Activated gamma-delta T cell (primary cell): ENCODE measurements at places on chromosomes 1 and 21.

DNA sequence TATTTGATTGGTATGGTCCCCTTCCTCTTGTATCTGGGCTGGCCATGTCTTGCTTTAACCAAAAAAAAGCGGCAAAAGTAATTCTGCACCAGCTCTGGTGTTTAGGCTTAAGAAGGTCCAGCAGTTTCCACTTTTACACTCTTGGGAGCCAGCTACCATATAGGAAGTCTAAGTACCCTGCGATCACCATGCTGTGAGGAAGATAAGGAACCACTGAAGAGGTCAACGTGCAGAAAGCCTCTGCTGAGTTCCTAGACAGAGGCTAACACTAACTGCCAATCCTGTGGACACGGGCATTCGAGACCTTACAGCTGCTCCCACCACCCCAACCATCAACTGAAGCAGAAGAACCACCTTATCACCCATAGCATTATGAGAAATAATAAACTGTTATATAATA is 331.4 kb downstream of the VAV3 start:
- DNase-seq: no peak

GRCh38 chr1:5914676-5915365 is 77.4 kb downstream of the NPHP4 start:
- DNase-seq: no peak

DNA sequence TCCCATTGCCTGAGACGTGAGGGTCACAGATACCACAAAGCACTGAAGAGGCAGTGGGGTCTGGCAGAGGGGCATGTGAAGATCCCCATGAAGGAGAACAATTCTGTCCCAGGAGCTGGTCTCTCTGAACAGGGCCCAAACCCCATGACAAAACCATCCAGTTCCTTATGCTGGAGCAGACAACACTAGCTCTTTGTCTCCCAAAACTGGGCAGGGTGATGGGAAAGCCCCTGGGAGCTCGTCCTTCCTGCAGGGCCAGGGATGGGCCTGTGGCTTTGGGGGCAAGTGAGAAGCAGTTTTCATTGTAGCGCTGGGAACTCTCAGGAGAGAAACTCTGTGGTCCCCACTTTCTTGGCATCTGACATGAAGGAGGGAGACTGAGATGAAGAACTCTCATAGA is 8.8 kb downstream of the ETV3L start:
- DNase-seq: no peak

- DNase-seq: no peak
These were observed 31.3 kb upstream of the ACTRT2 start for GRCh38 chr1:2989976-2990375.

DNA sequence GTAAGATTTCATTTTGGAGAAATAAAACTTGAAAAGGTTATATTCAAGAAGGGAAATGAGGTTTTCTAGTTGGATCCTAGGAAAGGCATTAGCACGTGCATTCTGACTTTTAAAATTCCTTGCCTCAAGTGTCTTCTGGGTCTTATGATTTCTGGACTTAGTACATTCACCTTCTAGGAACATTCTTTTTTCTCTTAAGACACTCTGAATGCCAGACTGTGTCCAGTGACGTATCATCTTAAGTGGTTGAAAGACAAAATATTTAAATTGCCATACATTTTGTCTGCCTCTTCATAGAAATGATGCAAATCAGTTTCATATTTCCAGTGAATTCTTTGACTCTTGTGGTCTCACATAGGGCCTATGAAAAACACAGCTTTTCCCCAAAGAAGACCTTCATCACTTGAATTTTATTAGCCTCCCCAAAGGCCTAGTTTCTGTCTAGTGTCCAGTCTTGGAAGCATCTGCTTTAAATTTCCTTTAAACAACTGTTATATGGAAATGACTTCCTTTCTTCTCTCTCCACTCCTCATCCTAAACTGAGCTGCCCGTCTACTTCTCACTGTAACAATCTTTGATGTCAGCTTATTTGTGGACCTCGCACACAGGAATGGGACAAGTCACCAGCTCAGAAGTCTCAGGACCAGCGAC is 187.2 kb downstream of the HLX start:
- DNase-seq: no peak

DNA sequence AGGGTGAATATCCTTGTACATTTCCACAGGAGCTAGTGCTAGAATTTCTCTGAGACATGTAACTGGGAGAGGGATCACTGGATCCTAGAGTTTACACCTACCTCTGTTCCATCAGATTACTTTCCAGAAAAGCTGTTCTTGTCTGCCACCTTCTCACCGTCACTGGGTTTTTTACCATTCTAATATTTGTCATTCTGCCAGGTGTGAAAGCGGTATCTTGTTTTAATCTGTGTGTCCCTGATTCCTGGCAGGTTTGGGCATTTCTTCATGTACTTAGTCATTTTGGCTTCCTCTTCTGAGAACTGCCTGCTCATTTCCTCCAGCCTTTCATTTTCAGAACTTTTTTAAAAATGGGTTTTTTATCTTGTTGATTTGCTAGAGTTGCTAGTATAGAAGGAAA is 5.1 kb downstream of the PMF1 start:
- no peak for DNase-seq

DNA sequence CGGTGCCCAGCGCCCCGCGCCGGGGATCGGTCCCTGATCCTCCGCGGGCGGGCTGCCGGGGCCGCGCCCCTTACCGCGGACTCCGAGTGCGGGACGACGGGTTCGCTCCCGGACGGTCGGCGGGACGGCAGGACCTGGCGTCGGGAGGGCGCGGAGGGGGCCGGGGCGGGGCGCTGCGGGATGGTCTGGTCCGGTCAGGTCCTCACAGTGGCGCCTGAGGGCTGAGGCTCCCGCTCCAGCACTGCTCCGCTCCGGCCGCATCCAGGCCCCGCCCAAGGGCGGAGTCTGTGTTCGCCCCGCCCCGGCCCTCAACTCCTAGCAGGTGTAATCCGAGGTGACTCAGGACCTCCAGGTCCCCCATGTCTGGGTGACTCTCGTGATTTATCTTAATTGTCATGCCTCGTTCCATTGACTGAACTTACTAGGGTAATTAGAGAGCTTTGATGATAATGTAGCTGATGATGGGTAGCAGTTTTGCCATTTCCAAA is at the start of gene RAB3B:
Gene RAB3B (minus strand): TSS at position 223 of the 488 bp plus-strand sequence. CDS start 13,583 bp downstream, outside the sequence.
- peak; percentile 45 for DNase-seq

GRCh38 chr1:86155807-86156565 is 586 bp downstream of the COL24A1 start:
- no peak for DNase-seq

DNA sequence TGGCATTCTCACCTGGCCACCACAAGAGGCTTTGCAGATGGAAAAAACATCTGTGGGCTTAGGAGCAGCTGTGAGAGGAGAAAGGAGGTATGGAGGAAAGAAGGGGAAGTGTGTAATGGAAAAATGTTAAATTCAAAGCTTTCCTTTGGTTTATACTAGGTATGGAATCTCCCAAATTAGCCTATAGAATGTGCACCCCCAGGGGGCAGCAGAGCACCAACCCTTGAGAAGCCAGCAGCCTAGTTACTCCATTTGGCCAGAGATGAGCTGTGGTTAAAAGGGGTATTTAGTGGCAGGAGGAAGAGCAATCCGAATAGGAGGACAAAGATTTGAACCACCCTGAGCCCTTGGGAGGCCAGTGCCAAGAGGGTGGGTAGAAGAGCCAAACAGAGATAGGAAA is 97.5 kb upstream of the CTTNBP2NL start:
- DNase-seq: no peak

DNA sequence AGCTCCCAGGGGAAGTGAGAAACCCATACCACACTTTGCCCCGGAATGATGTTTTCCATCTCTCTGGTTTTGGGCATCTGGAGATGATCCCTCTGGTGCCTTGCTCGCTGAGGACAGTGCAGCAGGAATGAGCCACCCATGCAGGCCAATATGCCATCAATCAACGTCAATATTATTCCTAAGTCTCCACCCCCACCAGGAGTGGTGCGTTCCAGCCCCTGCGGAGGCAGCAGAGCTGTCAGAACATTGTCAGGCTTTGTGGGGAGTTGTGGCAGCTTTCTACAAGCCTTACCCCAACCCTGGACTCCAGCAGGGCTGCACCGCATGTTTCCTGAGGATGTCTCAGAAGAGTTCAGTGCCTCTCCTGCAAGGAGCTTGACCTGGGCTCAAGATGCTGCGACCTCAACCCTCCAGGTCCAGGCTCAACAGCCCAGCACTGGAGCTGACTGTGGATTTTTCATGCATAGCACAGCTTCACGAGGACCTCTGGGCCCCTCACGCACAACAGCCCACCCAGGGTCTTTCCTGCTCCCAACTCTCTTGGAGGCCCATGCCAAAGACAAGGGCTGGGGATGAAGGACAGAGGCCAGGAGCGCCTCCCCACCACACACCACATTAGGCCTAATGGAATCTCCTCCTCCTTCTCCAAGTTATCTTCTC is 67.5 kb downstream of the PSMG1 start:
- DNase-seq: no peak
